ENCODE measurements at places on chromosomes 6 and 20.

DNA sequence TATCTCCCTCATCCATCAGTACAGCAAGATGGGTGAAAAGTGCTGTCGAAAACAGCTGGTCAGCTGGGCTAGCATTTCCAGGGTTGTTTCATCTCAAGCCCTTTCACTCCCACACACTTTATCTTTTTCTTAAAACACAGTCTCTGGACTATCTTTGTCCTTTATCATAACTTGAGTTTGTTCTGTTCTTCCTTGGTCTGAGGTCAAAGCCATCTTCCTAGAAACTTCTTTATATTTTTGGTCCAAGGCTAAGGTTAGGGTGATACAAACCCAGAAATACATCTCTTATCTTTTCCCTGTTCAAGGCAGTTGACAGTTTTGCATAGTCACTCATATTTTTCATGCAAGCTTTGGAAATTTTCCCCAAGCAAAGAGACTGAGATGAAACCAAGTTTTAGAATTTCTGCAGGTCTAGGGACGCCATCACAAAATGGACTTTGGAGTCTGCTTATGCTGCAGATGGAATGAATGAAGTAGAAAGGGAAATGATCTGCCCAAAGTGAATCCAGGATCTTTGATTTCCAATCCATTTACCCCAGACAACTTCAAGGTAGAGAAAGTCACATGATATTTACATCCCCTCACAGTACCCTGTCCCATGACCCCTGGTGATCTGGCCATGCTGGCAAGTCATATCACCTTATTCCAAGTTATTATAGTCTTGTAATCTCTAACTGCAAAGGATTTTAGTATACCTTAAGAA, 297.0 kb downstream of the ZNF217 start:
- DNase-seq, result no peak

GRCh38 chr6:3339811-3340210, 81.1 kb downstream of the PSMG4 start:
- no peak for DNase-seq

DNA sequence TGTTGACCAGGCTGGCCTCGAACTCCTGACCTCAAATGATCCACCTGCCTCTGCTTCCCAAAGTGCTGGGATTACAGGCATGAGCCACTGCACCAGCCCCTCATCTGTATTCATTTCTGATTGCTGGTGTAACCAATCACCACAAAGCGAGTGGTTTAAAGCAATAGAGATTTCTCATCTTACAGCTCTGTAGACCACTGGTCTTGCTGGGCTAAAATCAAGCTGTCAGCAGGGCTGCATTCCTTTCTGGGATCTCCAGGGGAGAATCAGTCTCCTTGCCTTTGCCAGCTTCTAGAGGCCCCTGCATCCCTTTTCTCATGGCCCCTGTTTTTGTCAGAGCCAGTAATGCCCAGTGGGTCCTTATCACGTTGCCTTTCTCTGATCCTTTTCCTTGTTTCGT, 49.9 kb upstream of the PMEPA1 start:
- DNase-seq, result no peak

GRCh38 chr20:34954904-34955230, 739 bp downstream of the GSS start:
- DNase-seq, result no peak

GRCh38 chr6:46022106-46022948, 6.7 kb upstream of the CLIC5 start:
- no peak for DNase-seq

- no peak for DNase-seq
These were observed 36.6 kb upstream of the HDAC2 start for GRCh38 chr6:114007516-114007915.

GRCh38 chr6:17091122-17091521, 10.7 kb upstream of the STMND1 start:
- DNase-seq, result no peak

- no peak for DNase-seq
These were observed 51.9 kb downstream of the BTBD9 start for GRCh38 chr6:38587766-38588362.

- DNase-seq, result no peak
These were observed 29.0 kb upstream of the BCLAF1 start for GRCh38 chr6:136318676-136319075.

DNA sequence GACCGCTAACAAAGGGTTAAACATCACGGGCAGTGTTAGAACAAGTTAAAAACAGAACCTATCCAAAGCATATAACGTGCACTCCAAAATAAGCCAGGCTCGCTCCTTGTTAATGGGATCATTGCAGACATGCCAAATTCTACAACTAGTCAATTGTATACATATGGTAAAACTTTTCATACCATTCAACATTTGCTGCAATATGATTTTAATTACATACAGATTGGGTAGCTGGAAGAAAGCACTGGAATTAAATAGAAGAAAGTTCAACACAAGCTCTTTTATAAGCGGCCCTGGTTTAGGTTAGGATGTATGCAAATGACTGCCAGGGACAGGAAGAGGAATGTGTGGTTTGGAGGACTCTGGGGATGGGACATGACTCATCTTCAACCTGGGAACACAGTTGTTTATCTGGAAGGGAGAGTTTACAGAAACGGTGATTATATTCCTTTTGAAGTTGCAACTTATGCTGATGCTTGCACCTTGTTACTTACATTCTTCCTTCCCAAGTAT, 62.5 kb upstream of the TIAM2 start:
- no peak for DNase-seq

- no peak for DNase-seq
These were observed 43.4 kb downstream of the FOXO3 start for GRCh38 chr6:108604156-108604555.

GRCh38 chr6:47743744-47744143, 38.1 kb upstream of the OPN5 start:
- no peak for DNase-seq

- no peak for DNase-seq
These were observed 16.9 kb upstream of the TAB2 start for GRCh38 chr6:149300563-149300962.

GRCh38 chr6:12030993-12031550, 19.0 kb downstream of the HIVEP1 start:
- no peak for DNase-seq

DNA sequence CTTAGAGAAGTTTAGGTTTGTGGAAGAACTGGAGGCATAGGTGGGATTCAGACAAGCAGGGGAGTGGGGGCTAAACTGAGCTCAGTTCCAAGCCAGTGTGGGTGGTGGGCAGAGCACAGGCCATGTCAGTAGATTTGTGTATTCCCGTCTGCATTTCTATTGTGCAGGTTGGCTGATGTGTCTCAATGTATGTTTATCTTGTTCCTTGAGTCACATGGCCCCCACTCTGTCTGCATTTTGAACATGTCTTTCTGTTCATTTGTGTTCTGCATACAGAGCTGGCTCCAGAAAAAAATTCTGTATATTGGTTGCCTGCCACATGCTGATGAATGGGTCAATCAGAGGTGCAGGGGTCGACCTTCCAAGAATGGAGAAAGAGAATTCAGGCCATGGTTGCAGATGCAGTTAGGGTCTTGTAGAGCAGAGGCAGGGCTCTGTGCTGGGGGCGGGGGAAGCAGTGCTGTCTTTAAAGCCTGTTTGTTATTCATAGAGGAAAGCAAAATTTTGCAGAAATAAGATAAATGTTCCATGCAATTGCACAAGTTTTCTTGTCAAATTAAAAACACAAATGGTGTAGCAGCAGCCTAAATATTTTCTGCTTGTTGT, 166.7 kb downstream of the CDH26 start:
- no peak for DNase-seq

- DNase-seq, result no peak
These were observed 568.0 kb downstream of the KIF16B start for GRCh38 chr20:16005021-16005914.

DNA sequence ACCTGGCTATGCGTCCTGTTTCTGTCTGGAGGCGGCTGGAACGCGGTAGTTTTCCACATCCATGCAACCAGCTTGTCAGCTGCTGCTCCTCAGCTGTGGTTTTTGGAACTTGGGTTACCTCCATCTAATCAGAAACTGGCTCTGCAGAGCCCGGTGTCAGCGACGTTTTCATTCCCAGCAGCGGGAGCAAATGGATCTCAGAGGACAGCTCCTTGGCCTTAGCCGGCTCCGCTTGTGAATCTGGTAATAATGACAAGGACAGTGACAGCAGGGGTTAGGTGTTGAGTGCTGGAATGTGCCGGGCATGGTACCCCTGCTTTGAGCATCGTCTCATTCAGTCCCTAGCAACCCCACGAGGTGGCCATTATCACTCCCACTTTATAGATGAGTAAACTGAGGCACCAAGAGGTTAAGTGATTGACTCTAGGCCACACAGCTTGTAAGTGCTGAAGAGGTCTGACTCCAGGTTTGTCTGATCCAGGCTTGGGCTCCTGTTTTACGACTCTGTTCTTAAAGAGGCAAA, 1.3 kb downstream of the SLCO4A1 start:
- DNase-seq, result no peak

GRCh38 chr6:130557481-130558112, 191.8 kb downstream of the TMEM200A start:
- DNase-seq, result no peak

- DNase-seq, result no peak
These were observed 59.5 kb downstream of the NINL start for GRCh38 chr20:25525867-25526266.

DNA sequence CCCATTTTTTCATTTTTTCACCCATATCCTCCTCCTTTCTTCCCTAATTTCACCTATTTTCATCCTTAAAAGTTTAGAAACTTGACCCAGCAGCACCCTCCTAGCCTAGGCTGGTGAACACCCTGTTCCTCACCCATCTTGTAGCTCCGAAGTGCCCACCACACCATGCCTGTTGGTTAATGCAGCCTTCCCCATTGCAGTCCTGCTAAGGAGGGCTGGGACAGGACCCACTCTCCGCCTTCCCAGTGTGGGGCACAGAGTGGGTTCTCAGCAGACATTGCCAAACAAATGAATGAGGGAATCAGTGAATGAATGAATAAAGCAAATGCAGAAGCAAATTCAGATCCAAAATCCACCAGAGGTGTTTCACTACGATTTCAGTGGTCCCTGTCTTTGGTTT, 45.7 kb downstream of the CTCFL start:
- DNase-seq, result no peak

DNA sequence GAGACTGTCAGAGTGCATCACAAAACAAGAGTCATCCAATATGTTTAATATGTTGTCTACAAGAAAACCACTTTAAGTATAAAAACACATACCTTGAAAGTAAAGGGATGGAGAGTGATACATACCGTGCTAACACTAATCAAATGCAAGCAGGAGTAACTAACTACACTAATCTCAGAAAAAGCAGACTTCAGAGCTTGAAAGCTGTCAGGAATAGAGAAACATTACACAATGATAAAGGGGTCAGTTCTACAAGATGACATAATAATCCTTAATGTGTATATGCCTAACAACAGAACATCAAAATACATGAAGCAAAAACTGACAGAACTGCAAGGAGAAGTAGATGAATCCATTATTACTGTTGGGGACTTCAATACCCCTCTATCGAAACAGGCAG, 59.7 kb upstream of the SMIM29 start:
- no peak for DNase-seq

GRCh38 chr20:824490-824889, 9.0 kb upstream of the FAM110A start:
- no peak for DNase-seq

GRCh38 chr6:109257494-109257893, 124.8 kb downstream of the CD164 start:
- no peak for DNase-seq

- DNase-seq, result no peak
These were observed 6.7 kb upstream of the KLHL31 start for GRCh38 chr6:53672237-53672636.

DNA sequence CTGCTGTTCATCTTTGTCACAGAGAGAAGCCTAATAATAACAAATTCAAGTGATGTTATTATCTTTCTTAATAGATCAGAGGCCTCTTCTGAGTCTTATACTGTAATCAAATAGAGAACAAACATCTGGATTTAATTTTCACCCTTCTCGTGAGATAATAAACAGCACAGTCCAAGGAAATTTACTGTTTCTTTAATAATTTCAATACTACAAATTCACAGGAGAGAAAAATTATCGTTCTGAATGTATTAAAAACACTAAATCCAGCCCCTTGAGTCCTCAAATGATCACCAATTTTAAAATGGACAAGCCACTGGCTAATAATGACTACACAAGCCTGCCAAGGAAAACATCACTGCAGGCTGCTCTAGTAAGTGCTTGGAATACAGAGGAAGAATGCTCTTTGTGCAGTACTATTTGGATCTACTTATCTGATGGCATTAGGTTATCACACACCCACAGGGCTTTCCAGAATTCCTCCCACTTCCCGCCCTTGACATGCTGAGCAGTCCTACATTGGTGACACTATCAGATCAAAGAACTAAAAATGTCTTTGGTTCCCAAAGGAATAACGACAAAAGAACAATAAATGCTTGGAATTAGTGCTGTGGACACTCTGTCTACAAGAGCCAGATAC, 38.1 kb downstream of the SYNE1 start:
- no peak for DNase-seq

- DNase-seq, result no peak
These were observed 170.2 kb downstream of the SLC24A3 start for GRCh38 chr20:19382386-19383340.

DNA sequence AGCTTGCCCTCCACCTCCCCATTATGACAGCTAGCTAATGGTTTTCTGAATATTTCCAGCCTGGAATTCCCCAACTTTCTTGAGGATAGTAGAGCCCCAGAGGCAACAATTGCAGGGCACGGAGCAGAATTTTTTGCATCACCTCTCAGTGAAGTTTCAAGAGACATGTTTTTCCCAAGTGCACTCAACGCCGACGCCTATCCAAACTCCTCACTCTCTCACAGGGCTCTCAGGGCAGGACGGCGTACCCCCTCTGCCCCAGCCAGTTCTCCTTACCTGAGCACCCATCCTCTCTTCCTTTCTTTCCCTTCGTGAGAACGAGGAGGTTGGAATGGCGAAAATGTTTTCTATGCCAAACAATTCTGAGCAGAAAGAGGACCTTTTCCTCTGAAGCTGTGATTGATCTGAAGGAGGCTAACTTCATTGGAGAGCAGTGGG, 83.1 kb upstream of the FOXQ1 start:
- DNase-seq, result no peak

GRCh38 chr6:10407674-10408054, 7.2 kb downstream of the TFAP2A start:
- DNase-seq, result no peak

DNA sequence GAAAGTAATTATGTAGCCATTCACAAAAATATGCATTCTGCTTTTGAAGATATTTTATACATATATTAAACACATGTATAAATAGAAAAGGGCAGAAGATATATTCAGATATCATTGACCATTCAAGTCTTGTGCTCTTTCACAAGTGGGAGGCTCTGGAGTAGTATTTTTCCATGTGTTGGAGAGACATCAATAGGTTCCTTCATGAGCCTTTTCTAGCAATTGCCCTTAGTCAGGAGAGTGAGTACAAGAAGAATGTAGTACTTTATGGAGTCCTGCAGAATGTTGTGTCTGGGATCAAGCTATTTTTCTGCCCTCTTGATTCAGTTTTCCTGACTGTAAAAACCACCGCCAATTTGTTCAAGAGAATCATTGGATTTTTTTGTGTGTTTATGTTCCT, 117.9 kb downstream of the LRRC1 start:
- no peak for DNase-seq
